SK-N-MC (cell line): ENCODE measurements at places on chromosomes 7 and 10.
A peak's percentile ranks its signal among the peaks of the same experiment; 100 is the strongest.

- peak; percentile 82 for DNase-seq
Observed at GRCh38 chr7:116173051-116174028, 37.0 kb upstream of the TES start.

DNA sequence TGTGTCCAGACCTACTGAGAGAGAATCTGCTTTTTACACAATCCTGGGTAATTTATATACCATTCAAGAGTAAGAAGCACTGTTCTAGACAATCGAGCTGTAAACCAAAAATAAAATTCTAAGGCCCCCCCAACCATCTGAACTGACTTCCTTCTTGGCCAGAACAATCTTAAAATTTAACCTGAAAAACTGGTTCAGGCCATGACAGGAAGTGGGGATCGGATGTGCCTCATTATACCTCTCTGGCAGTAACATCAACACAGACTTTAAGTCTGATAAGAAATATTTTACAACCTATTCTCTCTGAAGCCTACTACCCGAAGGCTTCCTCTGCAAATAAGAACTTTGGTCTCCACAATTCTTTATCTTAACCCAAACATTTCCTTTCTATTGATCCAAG lies 75.2 kb upstream of the KIF5B start:
- DNase-seq: no peak

- DNase-seq: no peak
Observed at GRCh38 chr7:152869677-152870051, 110.1 kb downstream of the ACTR3B start.

GRCh38 chr10:30784524-30784896 lies 155.0 kb upstream of the LYZL2 start:
- peak; percentile 22 for DNase-seq

- DNase-seq: no peak
Observed at GRCh38 chr10:12235116-12235694, 39.2 kb downstream of the CDC123 start.

- DNase-seq: no peak
Observed at GRCh38 chr10:75761289-75761688, 329.9 kb downstream of the LRMDA start.

- no peak for DNase-seq
Observed at GRCh38 chr10:3500408-3500856, 284.6 kb downstream of the KLF6 start.

DNA sequence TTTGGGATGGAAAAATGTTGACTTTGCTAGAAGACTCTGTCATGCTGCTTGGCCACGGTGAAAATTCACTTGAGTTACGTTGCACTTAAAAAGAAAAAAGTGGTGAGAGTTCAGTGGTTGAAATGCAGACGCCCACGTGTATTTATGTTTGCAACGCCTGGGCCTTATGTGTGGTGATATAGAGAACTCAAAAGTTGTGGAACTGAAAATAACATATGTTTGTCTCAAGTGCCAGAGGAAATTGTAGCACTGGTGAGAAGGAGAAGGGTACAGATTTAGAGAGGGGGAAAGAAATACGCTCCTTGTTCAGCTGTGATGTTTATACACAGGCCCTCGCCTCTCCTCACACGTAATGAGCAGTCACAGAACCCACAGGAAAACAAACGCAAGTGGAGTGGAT lies 73.6 kb downstream of the EMX2 start:
- DNase-seq: no peak

- no peak for DNase-seq
Observed at GRCh38 chr7:90625051-90625450, 28.9 kb downstream of the CDK14 start.

- DNase-seq: no peak
Observed at GRCh38 chr10:130177250-130177649, 41.1 kb downstream of the GLRX3 start.

DNA sequence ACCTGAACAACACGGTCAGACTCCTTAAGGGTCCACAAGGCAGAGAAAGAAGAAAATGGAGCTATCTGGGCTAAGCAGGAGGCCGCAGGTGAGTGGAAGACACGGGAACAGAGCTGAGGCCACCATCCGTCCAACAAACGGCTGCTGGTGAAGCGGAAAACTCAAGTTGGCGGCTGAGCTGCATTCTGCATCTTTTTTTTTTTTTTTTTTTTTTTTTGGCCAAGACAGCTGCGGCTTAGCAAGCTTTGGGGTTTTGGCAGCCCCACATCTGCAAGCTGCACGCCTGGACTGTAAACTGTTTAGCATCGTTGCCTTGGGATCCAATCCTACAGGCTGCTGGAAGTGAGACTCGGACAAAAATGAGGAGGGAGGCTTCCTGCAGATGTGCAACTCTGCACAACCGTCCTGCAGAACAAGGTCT lies 37.4 kb downstream of the RGS10 start:
- DNase-seq: no peak

- no peak for DNase-seq
Observed at GRCh38 chr10:82544377-82544776, 669.4 kb downstream of the NRG3 start.

DNA sequence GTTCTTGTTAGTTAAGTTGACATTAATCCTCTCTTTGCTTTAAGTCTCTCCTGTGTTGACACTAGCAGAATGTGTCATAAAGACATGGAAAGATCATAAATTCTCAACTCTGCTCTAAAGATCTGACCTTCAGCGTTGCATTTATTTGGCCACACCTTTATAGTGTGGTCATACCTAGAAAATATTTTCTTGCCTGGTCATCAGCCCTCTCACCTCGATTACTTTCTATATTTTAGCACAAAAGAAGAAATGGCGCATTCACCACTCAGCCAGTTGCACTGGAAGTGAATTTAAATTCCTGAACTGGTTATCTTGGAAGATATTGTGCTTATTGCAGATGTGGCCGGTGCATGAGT lies 96.7 kb upstream of the PDCD4 start:
- DNase-seq: no peak

- DNase-seq: no peak
Observed at GRCh38 chr7:32580646-32581045, 85.4 kb downstream of the AVL9 start.

GRCh38 chr10:88473989-88474883 lies 108.9 kb downstream of the RNLS start:
- no peak for DNase-seq

GRCh38 chr7:22667562-22668239 lies 59.3 kb upstream of the IL6 start:
- DNase-seq: no peak

- no peak for DNase-seq
Observed at GRCh38 chr7:127786184-127786583, 134.2 kb downstream of the SND1 start.

- DNase-seq: no peak
Observed at GRCh38 chr7:94511718-94512117, 2.1 kb downstream of the CASD1 start.

GRCh38 chr7:28182071-28182471 lies 1.5 kb upstream of the JAZF1 start:
- no peak for DNase-seq

- no peak for DNase-seq
Observed at GRCh38 chr7:127245002-127245401, 7.7 kb downstream of the GRM8 start.

DNA sequence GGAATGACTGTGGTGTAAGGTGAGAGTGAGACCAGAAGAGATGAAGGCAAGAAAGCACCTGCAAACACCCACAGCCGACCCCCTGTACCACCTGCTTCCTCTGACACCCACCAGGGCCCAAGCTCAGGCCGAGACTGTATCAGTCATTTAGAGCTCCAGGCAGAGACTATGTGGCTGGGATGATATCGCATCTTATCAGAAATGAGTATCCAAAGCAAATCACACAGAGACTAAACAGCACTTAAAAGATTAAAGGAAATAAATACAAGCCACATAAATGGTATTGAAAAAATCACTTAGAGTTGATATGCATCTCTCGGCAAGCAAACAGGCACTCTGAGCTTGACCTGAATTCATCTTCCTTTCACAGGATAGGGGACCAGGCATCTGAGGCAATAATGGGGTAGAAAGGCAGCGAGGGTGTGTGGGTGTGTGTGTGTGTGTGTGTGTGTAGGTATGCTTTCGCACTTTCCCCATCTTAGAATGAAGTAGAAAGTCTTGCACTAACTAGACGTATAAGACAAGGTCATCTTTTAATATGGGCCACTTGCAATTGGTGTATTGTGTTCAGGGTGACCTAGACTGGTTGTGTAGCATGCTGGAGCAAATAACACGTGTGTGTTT lies 665.9 kb downstream of the KCNMA1 start:
- no peak for DNase-seq

- DNase-seq: no peak
Observed at GRCh38 chr7:28811008-28811407, 147.1 kb downstream of the TRIL start.

- DNase-seq: no peak
Observed at GRCh38 chr7:19520392-19520791, 188.4 kb downstream of the POLR1F start.
